ENCODE measurements at places on chromosomes 6 and 20.

DNA sequence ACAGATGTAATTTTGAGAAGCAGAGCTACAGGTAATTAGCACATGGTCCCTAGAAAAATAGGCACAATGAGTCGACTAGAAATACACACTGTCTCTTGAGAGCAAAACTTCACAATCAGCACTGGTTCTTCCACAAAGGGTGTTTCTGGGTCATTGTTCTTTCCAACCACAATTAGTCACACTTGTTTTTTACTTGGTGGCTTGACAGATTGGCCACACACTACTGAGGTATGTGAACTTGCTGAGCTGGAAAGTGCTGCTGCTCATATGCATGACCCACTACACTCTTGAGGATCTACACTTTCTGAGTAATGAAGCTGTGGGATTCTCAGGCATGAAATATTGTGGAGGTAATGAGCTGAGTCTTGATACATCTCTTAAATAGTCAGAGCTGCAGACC lies 347.7 kb downstream of the BCKDHB start:
- DNase-seq, result no peak

- no peak for DNase-seq
Observed at GRCh38 chr20:9223296-9223695, 154.4 kb downstream of the PLCB4 start.

- no peak for DNase-seq
Observed at GRCh38 chr20:43926287-43927050, 11.8 kb downstream of the TOX2 start.

GRCh38 chr6:139354189-139354588 lies 20.3 kb downstream of the CITED2 start:
- DNase-seq, result no peak

DNA sequence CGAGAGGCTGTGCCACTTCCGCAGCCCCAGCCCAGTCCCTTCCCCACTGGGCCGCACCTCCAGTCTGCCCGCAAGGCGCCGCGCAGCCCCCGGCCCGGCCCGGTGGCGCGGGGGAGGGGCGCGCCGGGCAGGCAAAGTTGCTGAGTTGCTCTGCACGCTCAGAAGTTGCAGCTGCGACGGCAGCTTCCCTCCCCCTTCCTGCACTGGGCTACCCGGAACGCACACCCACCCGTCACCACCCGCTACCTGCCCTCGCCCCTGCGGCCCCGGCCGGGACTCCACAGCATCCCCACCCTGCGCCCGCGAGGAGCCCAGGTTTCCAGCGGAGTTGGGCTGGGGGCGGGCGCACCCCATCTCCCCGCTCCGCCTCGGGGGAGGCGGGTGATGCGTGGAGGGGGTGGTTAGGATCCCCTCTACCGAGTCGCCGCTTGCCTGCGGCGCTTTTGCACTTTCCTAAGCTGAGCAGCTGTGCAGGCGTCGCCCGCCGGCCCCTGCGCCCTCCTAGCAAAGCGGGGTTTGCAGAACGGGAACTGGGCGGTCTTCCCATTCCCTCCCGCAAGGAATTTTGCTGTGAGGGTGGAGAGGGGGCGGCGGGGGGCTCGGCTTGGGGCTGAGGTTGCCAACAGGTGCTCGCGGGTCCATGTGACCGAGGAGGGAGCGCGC lies 55.9 kb upstream of the RREB1 start:
- peak; percentile 89 for DNase-seq

DNA sequence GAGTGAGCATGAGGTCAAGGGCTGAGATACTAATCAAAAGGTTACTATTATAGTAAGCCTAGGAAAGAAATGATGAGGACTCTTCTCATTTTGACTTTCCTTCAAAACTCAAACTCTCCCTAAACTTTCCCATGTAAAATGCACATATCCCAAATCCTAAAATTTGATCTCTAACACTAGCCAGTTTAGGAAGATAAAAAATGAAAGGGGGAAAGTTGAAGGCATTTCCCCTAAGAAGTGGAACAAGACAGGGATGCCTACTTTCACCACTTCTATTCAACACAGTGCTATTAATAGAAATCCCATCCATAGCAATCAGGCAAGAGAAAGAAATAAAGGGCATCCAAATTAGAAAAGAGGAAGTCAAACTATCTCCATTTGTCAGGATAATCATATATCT lies 2.9 kb upstream of the CALHM5 start:
- no peak for DNase-seq

- DNase-seq, result no peak
Observed at GRCh38 chr6:170429450-170429849, 122.9 kb downstream of the FAM120B start.

DNA sequence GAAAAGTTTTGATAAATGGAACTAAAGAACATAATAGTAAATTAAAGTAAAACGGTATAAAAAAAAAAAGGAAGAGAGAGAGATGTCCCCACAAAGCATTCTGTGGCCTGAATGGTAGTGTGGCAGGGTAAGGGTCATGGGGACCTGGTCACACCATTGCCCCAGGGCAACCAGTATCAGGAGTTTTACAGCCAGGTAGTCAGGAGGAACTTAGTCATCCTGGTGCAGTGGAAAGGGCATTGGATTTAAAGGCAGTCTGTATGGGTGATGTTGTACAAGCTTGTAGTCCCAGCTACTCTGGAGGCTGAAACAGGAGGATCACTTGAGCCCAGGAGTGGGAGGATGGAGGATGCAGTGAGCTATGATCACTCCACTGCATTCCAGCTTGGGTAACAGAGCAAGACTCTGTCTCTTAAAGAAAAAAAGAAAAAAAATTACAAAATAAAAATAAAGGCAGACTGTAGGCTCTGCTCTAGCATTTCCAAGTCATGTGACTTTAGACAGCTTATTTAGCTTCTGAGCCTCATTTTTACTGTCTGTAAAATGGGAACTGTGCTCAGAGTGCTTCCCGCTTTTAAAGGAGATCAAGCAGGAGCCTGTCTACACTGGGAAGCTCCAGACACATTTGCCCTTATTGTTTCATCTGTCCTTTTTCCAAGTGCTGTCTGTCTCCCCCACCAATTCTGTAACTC lies 112.8 kb upstream of the ARMC2 start:
- no peak for DNase-seq

- DNase-seq, result no peak
Observed at GRCh38 chr6:112221981-112222852, 32.1 kb downstream of the LAMA4 start.

DNA sequence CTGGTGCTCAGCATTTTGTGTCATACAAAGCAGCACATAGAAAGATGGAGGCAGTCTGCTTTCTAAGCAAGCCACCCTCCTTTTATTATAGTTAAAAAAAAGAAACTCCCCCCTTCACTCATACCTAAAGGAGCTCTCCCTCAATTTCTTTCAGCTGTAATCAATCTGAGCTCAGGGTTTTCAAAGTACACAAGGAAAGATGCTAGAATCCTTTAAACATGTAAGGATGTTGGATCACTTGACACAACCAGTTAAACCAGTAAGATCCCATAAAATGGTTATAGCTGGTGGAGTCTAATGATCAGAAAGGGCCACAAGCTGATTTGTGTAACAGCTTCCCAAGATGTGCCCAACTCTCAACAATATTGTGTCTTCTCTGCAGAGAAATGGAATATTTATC lies at the start of gene CALHM4:
TSS of gene CALHM4 (plus strand) at position 301 of the 400 bp plus-strand sequence. CDS start at position 344, 43 bp downstream.
- no peak for DNase-seq

DNA sequence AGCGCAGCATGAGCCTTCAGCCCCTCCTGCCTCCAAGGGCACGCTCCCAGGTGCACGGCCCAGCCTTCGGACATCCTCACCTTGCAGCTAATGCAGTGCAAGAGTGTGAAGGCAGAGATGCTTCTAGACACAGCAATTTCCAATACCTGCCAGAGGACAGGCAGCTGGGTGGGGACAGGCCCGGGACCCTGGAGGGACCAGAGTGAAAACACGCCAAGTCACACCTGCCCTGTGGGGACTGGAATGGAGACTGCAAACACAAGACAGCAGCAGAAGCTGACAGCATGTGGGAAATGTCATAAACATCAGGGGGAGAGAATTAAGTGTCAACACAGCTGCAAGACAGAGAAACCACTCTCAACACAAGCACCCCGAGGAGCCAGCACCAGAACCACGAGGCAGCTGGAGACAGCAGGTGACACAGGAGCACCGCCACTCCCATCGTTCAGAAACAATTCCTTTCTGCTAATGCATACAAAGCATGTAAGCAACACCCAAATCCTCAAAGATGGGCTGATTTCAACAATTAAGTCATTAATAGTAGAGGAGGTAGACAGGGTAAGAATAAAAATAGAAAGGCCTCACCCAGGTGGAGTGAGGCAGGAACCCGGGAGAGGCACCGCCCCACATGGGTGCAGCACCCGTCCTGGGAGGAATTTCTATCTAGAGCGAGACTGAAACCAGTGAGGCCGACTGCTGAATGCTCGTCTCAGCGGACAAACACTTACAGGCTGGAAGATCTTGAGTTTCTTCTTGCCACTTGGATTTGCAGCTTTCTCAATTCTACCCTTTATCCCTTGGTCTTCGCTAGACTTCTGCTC lies 17.1 kb downstream of the DIDO1 start:
- DNase-seq, result no peak

- DNase-seq, result no peak
Observed at GRCh38 chr20:32078791-32079190, 26.7 kb downstream of the HCK start.

DNA sequence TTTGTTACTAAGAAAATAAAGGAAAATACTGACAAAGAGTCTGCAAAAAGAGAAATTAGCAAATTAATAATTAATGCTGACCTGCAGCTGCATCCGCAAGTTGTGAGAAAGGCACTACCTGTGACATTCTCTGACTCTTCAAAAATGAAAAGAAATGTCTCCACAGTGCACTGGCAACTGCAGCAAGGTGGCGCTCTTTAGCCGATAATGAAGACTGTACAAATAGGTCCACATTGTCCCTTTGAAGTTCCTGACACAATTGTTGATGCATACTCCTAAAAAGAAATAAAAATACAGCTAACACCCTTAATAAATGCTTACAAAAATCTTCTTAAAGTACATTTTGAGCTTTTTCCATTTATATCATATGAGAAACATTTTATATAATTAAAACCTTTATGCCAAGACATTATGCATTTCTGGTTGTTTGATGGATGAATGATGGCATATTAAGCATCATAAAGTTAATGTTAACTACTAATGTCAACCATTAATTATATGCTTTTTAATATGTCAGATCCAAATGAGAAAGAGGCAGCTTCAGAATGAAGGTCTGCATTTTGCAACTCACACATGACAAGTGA lies 96.5 kb downstream of the MMS22L start:
- DNase-seq, result peak; percentile 88

DNA sequence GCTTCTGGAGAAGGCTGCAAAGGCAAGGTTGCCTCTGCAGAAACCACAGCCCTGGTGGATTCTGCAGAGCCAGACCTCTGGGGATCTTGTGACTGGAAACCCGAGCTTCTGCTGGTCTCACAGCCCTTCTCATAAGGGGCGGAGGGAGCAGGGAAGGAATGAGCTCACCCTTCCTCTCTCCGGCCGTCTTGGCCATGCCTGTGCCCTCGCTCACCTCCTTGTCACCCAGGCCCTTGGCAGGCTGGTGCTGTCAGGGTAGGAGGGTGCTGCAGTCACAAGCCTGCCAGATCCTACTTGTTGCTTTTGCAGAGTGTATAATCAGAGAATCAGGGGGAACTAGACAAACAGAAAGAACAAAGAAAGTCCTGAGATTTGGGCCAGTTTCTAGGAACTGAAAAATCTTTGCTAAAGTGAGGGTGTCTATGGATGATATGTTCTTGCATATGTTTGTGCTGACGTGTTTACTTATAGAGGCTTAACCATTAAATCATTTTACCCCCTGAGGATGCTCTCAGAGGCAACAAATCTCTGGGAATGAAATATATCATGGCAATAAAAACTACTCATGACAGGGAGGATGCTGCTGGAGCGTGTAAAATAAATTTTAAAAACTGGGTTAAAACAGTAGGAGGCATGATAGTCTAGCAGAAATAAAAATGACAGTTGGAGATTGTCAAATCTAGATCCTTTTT lies 244.9 kb upstream of the SOX4 start:
- DNase-seq, result peak; percentile 45

- DNase-seq, result peak; percentile 76
Observed at GRCh38 chr6:27157459-27158315, 89.8 kb upstream of the PRSS16 start.

DNA sequence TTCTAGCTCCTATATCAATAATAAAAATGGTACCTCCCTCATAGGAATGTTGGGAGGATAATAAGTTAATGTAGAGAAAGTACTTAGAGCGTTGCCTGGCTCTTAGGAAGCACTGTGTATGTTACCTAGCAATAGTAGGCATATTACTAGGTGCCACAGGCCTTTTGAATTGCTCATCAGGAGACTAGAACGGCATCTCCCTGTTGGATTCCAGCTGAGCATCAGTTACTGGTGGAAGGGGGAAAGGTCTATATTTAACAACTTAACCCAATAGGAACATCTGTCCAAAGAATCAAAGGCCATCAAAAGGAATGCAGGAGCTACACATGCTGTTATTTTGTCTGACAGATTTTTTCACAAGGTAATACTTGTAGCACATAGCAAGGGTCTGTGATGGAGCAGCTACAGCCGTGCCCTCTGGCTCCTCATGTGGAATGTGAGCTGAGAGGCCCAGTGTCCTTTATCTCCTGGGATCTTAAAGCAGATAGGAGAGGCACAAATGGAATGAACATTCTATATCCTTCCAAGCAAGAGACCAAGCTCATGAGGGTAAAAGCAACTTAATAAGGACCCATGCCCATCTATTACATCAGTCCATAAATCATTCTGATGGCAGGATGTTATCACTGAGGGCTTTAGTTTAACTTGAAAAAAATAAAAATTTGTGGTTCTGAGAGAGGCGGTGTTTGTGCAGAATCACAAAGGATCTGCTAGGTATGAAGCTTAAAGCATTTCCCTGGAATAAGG lies 184.9 kb upstream of the LAMP5 start:
- no peak for DNase-seq

- no peak for DNase-seq
Observed at GRCh38 chr6:145332011-145332410, 403.3 kb downstream of the EPM2A start.

- DNase-seq, result peak; percentile 69
Observed at GRCh38 chr6:111576291-111576690, 29.4 kb downstream of the TRAF3IP2 start.

DNA sequence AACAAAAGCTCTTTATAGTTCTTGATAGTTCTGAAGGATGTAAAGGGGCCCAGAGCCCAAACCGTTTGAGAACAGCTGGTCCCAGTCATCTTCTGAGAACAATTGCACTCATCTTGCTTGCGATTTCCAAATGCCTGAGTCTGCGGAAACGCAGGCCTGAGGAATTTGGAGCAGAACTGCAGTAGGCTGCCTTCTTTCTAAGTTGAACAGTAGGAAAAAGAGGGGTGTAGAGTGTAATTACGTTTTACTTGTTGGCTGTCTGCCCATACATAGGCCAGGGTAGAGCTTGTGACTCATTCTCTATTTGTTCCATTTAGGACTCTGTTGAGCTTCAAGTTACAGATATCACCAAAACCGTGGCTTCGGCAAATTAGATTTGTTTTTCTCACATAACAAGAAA lies 42.0 kb upstream of the KIF16B start:
- DNase-seq, result peak; percentile 52
